Occipital lobe (tissue), 3 donors: ENCODE measurements at places on chromosomes 5 and 9. TPM values are rescaled to one million over a fixed set of nuclear protein-coding genes. Genes with fewer than 3 reads are reported as not detected.

ARSK gene
- 10.8 TPM for total RNA-seq

SPATA31E1 gene
- total RNA-seq, result not detected

VPS13A gene
- total RNA-seq, result 45.9 TPM

CARD6 gene
- 1.6 TPM for total RNA-seq

SPINK4 gene
- not detected for total RNA-seq

ITK gene
- 0.16 TPM for total RNA-seq

HMCN2 gene
- total RNA-seq, result not detected

FBP2 gene
- total RNA-seq, result not detected

GRCh38 chr9:90099262-90099963, 494.6 kb downstream of the GADD45G start:
- no peak for DNase-seq

- DNase-seq, result no peak
Observed at GRCh38 chr9:136538599-136539426, 7.0 kb downstream of the NOTCH1 start.

- no peak for DNase-seq
Observed at GRCh38 chr5:94993491-94993890, 291.4 kb downstream of the MCTP1 start.

GRCh38 chr9:34647084-34647403, 569 bp downstream of the GALT start:
- no peak for DNase-seq

- DNase-seq, result no peak
Observed at GRCh38 chr5:172488221-172488620, 33.9 kb upstream of the SH3PXD2B start.

DNA sequence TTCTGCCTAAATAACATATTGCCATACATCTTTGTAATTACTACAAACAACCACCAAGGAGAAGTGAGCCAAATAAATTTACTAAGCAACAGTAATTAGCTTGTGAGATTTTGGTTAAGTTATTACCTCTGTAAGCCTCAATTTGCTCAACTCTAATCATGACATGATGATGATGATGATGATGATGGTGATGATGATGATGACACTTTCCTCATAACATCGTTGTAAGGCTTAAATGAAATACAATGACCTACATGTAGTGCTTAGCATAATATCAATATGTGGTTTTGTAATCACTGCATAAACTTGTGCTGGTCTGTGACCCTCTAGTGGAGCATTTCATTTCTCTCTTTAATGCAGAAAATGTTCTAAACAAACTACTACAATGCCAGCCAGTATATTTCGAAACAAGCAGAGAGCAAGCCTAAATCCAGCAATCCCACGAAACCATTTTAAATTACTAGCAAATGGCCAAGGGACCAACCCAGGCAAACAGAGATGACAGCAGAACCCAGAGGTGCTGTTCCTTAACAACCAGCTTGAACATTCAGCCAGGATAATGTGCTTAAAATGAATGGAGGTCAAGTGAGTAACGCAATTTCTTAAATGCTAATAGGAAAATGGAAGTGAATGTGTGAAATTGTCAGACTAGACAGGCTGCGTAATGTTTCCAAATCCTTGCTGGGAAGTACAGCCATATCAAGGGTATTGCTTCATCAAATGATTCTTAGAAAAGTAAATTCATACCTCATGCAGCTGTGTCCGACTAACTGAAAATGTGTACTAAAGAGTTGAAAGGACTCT, 281.9 kb upstream of the PUM3 start:
- DNase-seq, result no peak

- no peak for DNase-seq
Observed at GRCh38 chr9:133506653-133507038, 18.1 kb downstream of the MYMK start.

DNA sequence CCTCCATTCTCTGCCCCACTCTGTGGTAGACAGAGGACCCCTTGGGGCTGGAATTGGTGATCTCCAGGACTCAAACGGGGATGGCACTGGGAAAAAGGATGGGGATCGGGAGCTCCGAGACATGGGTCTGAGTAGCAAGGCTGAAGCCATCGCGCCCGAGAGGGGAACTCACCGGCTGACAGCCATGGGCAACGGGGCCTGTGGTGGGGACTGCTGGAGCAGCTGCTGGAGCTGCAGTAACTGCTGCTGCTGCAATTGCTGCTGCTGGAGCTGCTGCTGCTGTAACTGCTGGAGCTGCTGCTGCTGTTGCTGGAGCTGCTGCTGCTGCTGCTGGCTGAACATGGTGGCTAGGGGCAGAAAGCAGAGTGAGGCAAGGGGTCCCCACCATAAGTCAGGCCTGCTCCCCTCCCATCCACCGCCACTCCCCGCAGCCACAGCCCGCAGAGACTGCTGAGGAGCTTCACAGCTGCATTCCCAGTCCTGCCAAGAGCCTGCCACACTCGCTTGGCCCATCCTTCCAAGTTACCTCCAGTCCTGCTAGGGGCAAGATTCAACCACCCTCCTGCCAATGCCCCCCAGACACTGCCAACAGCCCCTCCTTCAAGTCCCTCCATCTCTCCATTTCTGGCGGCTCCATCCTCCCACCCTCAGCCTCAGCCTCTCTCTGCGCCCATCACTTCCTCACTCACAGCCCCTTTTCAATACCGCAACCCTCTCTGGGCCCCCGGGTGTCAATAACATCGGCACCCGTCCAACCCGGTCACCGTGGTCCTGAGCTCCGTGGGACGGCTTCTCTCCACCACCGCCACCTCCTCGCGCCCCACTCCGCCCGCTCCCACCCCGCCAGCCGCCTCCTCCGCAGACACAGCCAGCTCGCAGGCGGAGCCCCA, 611 bp downstream of the CIZ1 start:
- no peak for DNase-seq

DNA sequence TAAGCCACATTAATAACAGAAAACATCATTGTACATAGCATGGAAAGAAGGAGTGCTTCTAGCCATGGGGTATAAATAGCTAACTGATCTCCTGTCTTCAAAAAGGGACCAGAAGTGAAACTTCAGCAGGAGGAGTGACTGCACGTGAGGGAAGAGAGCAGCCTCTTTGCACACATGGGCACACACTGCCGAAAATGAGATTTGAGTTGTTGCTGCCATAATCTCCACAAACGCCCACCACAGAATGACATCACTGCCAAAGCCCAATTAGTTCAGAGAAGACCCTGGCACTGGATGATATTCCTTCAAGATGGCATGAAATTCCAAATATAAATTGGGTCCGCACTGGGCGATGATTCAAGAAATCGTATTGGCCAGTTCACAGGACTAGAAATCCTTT, 238.9 kb upstream of the NR4A3 start:
- DNase-seq, result no peak
